ENCODE measurements at places on chromosomes 11 and 22.

- no peak for DNase-seq
Observed at GRCh38 chr22:39908136-39908535, 7.3 kb downstream of the GRAP2 start.

DNA sequence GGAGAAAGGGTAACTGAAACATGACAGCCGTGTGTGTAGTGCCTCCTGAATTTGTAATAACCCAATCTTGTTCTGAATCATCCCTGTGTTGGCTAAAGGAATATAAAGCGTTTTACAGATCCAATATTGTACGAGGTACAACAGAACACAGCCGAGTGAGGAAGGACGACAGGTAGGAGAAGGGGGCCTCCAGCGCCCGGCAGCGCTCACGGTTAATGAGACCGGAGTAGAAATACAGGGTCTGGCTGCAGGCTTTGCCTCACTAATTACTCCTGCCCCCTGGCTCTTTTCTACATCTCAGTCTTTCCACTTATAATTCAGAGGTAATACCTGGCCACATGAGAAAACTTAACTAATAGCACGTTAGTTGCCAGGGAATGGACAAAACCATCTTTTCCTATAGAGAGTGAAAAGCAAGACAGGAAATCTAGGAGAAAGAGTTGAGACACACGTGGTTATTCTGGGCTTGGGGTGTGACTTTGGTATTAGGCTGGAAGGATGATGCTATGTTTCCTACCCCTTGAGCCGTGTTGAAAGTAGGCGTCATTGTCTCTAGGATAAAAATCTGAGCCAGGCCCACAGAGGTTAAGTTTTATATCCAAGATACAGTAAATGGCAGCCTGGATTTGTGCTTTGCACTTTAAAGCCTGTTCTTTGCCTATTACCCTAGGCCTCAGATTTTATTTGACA, 54.1 kb downstream of the GRIK4 start:
- DNase-seq: no peak

- no peak for DNase-seq
Observed at GRCh38 chr11:16966930-16967671, 47.1 kb downstream of the PLEKHA7 start.

GRCh38 chr11:45060707-45061106, 85.7 kb upstream of the PRDM11 start:
- DNase-seq: no peak

- DNase-seq: no peak
Observed at GRCh38 chr22:32536352-32536751, 61.7 kb downstream of the FBXO7 start.

GRCh38 chr11:69686452-69686851, 11.3 kb upstream of the LTO1 start:
- no peak for DNase-seq

- no peak for DNase-seq
Observed at GRCh38 chr22:38240734-38241252, 32.0 kb downstream of the TMEM184B start.

GRCh38 chr22:49906071-49906798, 12.0 kb downstream of the ALG12 start:
- DNase-seq: no peak

DNA sequence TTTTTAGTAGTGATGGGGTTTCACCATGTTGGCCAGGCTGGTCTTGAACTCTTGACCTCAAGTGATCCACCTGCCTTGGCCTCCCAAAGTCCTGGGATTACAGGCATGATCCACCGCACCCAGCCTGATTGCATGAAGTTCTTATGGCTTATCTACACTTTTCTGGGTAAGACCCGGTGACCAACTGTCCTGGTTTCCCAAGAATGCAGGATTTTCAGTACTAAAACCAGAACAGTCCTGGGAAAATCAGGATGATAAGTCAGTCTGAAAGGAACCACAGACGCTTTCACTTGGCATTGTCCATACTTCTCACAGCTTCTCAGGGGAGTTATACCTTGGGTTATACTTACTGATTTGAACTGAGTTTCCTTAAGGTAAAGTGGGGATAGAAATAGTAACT, 1.4 kb upstream of the BPIFC start:
- no peak for DNase-seq

- no peak for DNase-seq
Observed at GRCh38 chr11:34064291-34064690, 12.8 kb downstream of the CAPRIN1 start.

- no peak for DNase-seq
Observed at GRCh38 chr22:47631571-47632102, 869.2 kb downstream of the TBC1D22A start.

GRCh38 chr11:33668468-33668825, 32.2 kb downstream of the C11orf91 start:
- no peak for DNase-seq

DNA sequence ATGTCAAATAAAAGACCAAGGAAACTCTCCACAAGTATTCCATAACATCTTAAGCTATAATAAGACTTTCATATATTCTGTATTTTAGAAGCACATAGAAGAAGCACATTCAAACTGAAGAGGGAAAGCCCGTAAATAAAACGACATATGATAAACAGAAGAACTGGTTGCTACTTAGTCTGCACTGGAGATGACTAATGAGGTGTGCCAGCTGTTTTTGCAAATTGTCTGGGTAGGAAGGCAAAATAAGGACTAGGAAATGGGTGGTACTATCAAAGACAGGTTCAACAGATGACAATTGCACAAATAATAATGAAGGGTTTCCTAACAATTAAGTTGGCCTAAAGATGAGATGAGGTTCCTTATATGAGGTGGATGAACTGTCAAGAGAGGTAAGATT, 593.2 kb upstream of the CCDC179 start:
- DNase-seq: no peak

DNA sequence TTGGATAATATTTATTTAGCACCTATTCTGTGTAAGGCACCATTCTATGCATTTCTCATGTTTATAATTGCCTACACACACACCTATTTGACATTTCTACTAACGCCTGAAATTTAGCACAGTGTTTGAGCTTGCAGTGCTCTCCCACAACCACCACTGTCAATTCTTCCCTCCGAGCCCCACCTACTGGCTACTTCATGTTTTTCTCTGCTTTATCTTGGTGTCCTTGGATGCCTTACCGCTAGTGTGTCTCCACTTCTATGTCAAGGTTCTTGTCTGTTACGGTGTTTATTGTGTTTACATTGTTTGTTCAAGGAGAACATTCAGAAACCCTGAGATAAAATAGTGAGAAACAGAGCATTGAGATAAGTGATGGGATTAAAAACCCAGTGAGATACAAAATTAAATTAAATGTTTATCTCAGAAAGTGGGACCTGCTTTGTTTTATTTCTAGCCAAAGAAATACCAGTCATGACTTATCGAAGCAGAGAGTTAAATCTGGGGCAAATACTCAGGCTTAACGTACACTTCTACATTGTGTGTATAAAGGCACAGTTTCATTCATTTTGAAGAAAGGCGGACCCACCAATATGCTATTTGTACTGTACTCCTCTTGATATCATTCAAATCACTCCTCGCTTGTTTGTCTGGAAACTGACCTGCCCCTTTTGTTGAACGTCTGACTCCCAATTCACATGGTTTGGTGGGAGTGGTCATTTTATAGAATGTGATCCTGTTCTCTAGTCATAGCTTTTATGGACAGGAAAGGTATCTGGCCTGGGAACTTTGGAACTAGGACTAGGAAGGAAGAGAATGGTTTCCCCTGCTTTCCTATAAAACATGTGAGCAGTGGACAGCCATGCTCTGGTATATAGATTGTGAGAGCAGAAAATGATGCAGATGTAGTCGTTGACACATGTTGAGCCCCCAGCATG, 39.2 kb upstream of the SLC36A4 start:
- DNase-seq: no peak
